ENCODE measurements at places on chromosomes 16 and 17. TPM values are rescaled to one million over a fixed set of nuclear protein-coding genes. Genes with fewer than 3 reads are reported as not detected.

Gene AANAT
- total RNA-seq, result not detected

DNA sequence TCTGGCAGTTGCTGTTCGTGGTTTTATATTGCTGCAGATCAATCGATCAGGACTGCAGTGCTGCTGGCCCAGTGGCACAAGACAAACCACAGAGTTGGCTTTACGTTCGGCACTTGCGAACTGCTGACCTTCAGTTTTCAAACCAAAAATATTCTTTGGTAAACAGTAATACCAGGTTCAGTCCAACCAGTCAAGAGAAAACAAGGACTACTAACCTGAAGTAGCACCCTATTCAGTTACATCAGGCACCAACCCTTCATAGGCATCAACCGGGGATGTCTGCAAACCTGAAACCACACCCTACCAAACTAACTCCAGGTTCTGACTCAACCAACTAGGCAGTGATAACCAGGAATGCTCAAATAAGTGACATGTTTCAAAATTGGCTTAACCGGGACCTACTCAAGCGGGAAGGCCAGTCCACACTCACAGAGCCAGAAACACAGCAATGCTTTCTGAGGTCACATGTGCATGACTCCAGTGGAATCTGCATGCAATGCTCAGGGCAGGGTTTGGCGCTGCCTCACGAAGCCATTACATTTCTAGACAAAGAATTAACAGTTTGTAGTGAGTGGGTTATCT, 91.1 kb downstream of the SMG6 start:
- peak; percentile 98 for DNase-seq

GRCh38 chr17:81579821-81580321, 27.7 kb upstream of the FAAP100 start:
- DNase-seq, result peak; percentile 82

Gene HSD3B7
- 60.9 TPM for total RNA-seq

GRCh38 chr17:41892021-41892376, 26.8 kb downstream of the ACLY start:
- DNase-seq, result no peak

Gene GRB7
- total RNA-seq, result 1.7 TPM

Measured in fibroblast of the aortic adventitia (primary cell).